CD4-positive, alpha-beta T cell treated with Interleukin-10 for 1 hour (primary cell): ENCODE measurements at places on chromosomes 3 and 15.
A peak's percentile ranks its signal among the peaks of the same experiment; 100 is the strongest.

DNA sequence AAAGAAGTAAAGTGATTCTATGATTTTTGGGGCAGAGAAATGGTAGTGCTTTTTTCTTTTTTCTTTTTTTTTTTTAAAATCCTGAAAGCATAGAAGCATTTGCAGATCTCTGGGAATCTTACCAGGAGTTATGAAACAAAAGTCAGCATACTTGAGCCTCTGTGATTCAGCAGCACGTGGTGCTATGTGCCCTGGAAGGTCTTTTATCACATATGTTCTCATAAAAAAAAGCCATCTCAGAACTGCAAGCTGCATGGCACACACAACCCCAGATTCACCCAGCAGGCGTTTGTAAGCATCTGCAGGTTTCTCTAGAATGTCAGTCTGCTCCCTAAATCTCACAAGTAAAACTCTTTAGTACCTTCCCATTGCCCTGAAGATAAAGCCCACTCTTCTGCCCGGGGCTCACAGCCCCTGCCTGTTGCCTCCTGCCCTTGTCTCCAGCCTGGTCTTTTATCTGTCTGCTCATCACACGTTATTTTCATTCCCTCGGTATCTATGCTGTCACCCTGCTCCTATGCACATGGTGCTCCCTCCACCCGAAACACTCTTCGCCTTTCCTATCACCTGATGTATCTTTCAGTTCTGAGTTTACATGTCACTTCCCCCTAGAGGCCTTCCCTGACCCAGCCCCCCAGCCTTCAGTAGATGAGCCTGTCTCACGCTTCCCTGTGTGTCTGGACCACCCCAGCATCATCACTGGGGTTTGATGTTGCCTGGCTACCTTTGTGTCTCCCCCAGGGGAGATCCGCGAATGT, 72.4 kb downstream of the CHDH start:
- DNase-seq: no peak

- DNase-seq: no peak
Measured at GRCh38 chr3:39460677-39461076, 6.8 kb upstream of the MOBP start.

DNA sequence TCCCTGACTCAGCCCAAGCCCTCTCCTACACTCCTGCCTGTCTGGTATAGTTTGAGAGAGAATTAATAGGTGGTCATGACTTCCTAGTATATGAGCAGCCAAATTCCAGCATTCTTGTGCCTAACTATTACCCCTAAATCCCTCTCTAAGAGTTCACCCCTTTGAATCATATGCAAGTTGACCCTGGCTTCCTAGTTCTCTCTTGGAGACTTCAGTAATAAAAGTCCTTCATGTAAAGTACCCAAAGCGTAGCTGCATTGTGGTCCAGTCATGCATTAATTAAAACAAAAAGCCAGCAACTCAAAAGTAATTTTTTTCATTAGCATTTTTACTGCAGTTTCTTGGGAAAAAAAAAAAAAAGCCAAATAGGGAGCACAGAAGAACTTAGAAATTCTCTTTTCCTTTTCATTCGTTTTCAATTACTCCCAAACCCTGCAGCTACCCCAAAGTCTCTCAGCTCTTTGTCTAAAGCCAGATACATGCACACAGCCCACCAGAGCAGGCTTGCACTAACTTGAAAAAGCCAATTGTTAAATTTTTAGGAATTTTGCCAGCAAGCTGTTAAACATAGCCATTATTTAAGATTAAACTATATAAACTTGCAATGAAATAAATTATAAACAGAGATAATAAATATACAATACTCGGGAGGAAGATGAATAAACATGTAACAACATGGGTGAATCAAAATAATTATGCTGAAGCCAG, 50.1 kb upstream of the STT3B start:
- no peak for DNase-seq

DNA sequence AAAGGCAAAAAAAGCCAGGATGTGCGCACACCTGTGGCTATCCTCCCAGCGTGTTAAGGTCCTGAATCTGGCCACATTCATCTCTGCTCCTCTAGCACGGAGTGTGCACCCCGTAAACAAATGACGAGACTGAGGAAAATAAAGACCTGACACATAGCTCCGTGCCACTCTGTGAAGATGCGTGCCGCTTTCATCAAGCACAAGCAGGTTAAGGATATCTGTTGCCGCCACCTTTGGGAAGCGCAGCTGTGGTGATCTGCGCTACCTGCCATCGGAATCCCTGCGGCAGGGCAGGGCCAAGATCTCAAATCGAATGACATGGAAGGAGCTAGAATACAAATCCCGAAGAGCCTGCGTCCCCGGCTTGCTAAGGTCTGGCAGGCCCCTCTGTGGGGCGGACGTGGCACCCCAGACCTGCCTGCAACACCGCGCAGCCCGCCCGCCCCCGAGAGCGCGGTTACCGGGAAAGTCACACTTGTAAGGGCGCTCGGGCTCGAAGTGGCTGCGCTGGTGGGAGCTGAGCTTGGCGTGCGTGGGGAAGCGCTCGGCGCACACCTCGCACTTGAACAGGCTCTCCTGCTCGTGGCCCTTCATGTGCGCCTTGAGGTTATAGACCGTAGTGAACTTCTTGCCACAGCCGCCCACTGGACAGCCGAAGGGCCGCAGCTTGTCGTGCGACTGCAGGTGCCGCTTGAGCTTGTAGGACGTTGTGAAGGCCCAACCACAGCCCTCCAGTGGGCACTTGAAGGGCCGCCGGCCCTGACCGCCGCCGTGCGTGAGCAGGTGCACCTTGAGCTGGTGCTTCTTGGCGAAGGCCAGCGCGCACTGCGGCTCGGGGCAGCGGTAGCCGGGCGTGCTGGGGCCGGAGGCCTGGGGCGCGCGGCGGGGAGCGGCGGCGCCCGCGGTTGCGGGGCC, 936 bp downstream of the ZXDC start:
- DNase-seq: peak; percentile 30

DNA sequence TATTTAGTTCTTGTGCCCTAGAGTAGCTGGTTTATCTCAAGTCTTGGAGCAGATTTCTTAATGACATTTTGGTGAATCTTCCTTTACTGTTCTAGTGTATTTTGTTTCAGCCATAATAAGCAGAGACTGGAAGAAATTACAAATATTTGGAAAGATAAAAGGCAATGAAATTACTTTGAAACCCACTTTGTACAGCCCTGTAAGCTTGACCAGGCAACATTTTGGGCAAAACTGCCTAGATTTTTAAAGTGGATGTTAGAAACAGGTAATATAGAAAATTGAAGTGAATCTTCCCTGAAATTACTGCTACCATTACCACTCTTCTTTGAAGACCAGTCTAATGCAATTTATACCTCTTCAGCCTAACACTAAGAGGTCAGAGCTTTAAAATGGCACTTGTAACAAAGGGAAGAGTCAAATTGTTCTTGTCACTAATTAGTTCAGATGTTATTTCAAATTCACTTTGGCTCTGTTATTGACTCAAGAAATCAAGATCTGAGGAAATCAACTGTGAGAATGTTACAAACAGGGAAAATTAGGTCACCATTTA, 589.4 kb downstream of the NLGN1 start:
- DNase-seq: no peak

GRCh38 chr3:167885277-167885676, 149.8 kb downstream of the SERPINI1 start:
- DNase-seq: no peak

- no peak for DNase-seq
Measured at GRCh38 chr3:102135316-102135715, 286.0 kb downstream of the NFKBIZ start.

DNA sequence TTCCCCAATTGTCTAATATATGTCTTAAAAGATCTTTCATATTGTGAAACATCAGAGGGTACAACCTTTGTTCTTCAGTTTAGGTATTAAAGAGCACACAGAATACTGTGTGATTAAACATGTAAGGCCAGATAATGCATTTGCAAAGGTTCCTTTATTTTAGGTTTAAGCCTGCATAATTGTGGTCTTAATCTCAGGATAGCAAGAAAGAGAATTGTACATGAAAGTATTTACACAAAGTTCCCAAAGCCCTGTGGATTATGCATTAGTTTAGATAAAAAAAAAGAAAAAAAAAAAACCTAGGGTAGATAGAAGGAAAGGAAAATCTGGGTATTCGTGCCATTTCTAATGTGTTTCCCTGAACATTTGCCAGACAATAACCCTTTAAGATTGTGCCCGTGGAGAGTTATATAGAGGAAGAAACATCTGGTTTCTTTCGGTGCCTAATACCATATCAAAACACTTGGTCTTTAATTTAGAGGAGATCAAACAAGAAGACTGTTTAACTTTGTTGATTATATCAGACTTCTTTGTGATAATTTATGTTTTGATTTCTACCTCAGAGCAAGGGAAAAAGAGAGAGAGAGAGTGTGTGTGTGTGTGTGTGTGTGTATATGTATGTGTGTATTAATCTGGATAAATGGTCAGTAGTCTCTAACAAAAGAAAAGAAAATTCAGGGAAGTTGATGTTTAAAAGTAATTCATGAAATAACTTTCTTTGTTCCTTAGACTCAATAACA, 139.6 kb upstream of the CGNL1 start:
- no peak for DNase-seq

GRCh38 chr3:186303965-186304364, 58.1 kb downstream of the DGKG start:
- no peak for DNase-seq

GRCh38 chr3:43296565-43296964, 10.2 kb downstream of the SNRK start:
- DNase-seq: peak; percentile 79

- DNase-seq: no peak
Measured at GRCh38 chr15:68228143-68228970, 1.2 kb downstream of the CLN6 start.

- DNase-seq: no peak
Measured at GRCh38 chr3:50303013-50303815, at the start of gene HYAL1. HYAL1 (minus strand) TSS chr3:50303574; CDS start chr3:50302956, 618 bp downstream.
